Activated CD8-positive, alpha-beta memory T cell treated with anti-CD3 and anti-CD28 coated beads, Interleukin-2, amount 10 ng/mL, durations not matched to agents 7 days and 5 days (primary cell): ENCODE measurements at places on chromosomes 11 and 22. TPM values are rescaled to one million over a fixed set of nuclear protein-coding genes. Genes with fewer than 3 reads are reported as not detected.

The OR10V1 gene
- total RNA-seq: not detected

The SCUBE2 gene
- not detected for total RNA-seq

GRCh38 chr11:2104524-2105440, 34.4 kb downstream of the IGF2 start:
- no peak for DNase-seq

- DNase-seq: peak; percentile 93
Measured at GRCh38 chr11:44680982-44681597, 45.7 kb upstream of the TSPAN18 start.

The NXPE1 gene
- total RNA-seq: not detected

The CRKL gene
- total RNA-seq: 90.8 TPM

DNA sequence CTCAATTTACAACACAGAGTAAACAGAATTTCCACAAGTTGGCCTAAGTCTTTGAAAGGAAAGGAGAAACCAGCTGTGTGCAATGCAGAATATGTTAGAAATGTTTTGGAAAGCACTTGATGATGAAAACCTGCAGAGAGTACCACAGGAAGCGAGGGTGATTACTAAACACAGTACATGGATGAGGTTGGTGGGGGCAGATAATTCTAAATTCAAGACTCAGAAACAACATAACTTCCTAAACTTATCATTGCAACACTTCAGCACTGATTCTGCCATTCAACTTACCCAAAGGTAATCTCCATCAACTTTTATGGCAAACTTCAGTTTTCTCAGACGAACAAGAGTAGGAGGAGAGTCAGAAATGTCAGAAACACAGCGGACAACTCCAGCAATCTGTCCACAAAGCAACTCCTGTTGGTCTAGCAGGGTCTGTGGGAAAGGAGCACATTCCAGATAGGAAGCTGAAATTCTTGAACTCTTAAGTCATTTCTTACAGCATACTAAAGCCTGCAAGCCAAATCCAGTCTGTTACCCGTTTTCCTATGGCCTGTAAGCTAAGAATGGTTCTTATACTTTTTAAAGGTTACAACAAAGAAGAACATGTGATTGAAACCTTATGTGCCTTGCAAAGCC, 6.8 kb downstream of the HPS4 start:
- DNase-seq: peak; percentile 38

DNA sequence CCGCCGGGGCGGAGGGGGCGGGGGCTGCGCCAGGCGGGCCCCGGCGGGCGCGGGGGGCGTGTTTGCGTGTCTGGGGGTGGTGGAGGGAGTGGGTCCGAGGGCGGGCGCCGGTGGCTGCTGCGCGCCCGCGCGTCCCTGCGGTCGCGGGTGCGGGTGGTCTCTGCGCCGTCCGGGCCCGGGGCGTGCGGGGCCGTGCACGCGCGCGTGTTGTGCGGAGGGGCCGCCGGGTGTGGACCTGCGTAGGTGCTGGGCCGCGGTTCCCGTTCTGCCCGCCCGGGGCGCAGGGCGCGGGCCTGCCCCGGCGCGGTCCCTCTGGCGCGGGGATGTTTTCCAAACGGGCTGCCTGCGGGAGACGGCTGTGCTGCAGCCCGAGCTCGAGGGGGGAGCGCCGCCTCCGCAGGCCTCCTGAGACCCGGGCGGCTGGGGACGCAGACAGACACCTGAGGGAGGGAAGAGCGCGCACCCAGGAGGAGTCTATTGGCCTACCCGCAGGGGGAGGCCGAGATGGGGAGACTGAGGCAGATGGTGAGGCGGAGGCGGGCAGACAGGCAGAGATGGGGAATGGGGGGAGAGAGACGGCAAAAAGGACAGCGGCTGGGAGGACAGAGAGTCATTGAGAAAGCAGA, 442 bp downstream of the PELI3 start:
- DNase-seq: no peak

GRCh38 chr11:116930586-116930985, 93.2 kb upstream of the APOA1 start:
- no peak for DNase-seq

DNA sequence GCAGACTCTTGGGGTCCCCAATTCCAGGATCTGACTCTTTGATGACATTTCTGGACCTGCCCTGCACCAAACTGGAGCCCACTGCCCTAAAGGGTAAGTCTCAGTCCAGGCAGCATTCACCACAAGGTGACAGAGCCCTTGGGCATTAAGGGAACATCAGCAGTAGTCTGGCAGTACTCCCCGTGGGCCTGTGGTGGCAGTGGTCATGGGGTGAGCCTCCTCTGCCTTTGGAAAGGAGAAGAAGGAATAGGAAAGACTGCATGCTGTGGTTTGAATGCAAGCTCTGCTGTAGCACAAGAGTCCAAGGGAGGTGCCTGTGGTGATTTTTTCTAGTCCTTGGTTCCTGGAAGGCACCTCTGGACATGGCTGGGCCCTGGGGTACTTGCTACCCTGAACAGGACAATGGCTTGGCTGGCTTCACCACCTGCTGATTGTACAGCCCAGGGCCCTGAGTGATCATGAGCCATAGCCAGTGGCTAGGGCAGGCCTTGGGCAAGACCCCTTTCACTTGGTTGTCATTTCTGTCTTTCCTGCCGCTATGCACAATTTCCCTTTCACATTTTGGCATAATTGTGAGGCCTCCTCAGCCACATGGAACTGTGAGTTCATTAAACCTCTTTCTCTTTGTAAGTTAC, 160.7 kb upstream of the GRIA4 start:
- DNase-seq: no peak

- no peak for DNase-seq
Measured at GRCh38 chr22:50600538-50600937, at the start of gene MAPK8IP2. MAPK8IP2 (plus strand) TSS chr22:50600793; CDS start chr22:50600819, 26 bp downstream.

GRCh38 chr11:123478352-123478987, 48.4 kb downstream of the GRAMD1B start:
- peak; percentile 47 for DNase-seq

The POU2F3 gene
- not detected for total RNA-seq

The DUSP8 gene
- 1.1 TPM for total RNA-seq

DNA sequence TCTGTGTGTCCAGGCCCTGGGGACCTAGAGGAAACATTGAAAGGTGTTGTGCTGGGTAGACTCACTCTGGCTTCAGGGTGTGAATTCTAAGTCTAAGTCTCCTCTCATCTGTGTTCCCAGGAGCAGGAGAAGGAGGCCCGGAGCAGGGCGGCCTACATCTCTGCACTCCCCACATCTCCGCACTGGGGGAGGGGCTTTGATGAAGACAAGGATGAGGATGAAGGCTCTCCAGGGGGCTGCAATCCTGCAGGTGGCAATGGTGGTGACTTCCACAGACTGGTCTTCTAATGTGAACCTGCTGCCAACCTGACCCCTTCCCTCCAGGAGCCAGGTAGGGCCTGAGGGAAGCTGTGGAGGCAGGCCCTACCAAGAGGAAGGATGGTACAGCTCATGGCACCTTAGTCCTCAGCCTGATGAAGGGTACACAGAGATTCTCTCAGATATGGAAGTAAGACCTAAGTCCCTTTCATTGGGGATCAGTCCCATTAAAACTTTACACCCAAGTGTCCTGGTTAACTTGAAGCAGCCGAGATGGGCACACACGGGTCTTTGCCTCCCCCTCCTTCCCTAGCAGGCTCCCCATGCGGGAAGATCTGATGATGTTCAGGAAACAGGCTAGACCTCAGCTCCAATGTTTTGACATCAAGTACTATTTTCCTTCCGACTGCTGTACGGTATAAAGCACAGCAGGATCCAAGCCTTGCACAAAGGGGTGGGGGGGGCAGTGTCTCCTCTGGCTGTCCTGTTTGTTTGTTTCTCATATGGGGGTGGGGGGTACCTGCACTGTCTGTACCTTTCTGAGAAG, 25.0 kb downstream of the USP35 start:
- no peak for DNase-seq

- DNase-seq: no peak
Measured at GRCh38 chr11:95849087-95849825, 59.0 kb downstream of the CEP57 start.

DNA sequence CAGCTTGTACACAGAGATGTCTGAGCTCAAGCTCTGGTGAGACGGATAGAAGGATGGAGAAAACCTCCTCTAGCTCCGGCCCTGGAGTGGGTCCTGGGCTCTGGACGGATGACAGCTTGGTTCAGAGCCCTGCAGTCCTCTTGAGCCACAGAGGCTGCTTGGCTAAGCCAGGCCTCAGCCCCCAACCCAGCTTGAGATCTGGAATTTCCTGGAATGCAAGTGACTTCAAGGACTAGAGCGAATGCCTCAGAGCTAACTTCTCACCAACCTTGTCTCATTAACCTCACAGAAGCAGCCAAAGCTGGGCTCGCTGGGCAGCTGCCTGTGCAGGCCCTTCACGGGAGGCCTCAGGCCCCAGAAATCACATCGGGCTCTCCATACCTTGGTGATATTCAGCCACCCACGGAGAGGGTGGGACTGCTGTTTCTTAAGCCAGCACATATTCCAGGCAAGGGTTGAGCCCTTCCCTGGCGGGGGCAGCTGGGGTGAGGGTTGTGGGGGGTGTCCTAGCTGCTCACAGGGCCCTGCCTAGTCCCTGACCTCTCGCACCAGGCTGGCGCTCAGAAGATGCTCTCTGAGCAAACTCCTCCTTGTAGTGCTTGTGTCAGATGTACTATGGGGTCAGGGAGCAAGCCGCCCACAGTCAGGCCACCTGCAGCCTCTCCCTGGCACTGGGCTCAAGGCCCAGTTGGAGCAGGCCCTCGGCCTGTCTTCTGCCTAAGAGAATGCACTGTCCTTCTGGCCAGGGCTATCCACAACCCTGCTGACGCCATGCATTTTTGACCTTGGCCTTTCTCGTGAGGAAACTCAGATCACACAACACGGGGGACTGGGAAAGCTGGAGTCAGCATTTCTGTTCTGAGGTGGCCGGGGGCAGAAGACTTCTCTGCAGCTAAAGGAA, 73.6 kb upstream of the TTLL12 start:
- no peak for DNase-seq

The SAC3D1 gene
- total RNA-seq: 24.3 TPM

GRCh38 chr22:48980918-48981317, 846.8 kb downstream of the BRD1 start:
- DNase-seq: no peak

GRCh38 chr11:117387992-117388755, 60.5 kb downstream of the CEP164 start:
- DNase-seq: no peak

The PRR5L gene
- 6.6 TPM for total RNA-seq

DNA sequence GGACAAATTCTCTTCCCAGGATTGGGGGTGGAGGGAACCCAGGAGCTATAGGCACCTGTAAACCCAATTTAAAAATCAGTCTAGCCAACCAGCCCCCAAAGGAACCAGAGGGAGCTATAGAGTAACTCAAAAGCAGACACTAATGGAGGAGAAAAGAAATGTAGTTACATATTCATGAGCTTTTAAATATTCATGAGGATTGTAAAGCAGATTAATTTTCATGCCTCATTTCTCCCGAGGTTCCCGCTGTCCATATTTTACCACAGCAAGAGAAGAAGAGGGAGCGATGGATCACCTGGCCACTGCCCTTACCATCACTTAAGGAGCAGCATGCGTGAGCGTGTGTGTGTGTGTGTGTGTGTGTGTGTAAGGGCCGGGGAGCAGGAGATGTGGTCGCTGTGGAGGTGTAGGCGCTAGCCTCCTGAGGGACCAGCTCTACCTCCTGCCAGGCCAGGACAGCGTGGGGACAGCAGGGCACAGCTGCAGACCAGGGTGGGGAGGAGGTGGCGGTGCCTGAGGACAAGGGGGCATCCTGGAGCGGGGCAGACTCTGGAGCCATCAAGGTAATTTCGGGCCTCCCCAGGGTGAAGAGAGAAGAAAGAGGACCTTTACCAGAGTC, 100.7 kb upstream of the THY1 start:
- no peak for DNase-seq

DNA sequence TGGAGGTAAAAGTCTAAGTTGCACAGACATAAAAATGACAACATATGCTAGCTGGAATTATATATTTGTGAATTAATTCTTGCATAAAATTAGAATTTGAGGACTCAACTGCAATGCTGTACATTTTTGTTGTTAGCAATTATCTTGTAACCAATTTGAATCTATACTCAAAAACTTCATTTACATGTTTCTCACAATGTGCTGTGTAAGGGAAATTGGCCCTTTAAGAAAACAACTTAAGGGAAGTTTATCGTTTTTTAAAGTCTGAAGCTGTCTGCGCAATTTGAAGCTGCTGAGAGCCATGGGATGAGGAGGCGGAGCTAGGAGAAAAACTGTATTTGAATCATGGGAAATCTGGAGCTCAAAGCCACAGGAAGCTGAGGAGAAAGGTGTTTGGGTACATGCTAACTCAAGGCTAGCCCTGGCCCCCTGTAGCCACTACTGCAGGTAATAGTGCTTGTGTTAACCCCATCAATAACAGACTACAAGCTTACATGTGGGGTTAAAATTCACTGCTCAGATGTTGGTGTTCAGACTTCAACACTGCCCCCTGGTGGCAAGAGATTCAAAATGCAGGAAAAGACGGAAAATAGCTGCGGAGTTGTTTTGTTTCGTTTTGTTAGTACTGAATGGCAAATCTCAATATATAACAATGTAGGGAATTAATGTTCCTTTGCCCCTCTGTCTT, 126.1 kb downstream of the BRD1 start:
- DNase-seq: no peak

- no peak for DNase-seq
Measured at GRCh38 chr22:36327922-36328551, 59.7 kb downstream of the MYH9 start.

The GLB1L3 gene
- 4.1 TPM for total RNA-seq

The FGF4 gene
- not detected for total RNA-seq

GRCh38 chr11:66462010-66462409, 4.7 kb upstream of the PELI3 start:
- DNase-seq: no peak

The LRRC10B gene
- 0.09 TPM for total RNA-seq

- DNase-seq: no peak
Measured at GRCh38 chr11:120941000-120941399, 82.9 kb upstream of the TBCEL start.

DNA sequence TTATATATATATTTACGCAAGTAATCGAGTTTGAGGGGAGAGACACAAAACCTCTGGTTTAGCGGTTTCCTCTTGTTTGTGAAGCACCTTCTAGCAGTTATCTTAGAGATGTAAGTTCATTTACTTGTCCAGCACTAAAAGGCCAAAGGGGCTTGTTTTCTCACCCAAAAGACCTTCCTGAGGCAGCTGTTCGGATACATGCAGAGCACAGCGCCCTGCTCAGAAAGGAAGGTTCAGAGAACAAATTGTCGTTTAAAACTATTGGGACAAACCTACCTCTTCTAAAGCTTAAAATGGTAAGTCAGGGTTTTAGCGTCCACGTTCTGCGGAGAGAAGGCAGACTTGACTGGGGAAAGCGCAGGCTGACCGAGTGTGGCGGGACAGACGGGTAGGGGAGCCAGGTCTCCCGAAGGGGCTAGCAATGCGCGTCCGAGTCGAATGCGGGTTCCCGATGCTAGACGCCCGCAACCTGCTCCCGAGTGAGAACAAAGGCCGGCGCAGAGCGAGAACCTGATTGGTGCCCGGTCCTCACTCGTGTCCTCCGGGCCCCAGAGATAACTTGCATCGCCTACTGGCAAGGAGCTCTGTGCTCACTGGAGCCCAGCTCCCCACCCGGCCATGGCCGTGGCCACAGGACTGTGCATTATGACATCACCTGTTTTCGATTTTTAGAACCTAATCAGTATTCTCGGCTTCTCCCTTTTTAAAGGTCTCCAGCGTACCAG, 1.0 kb upstream of the SESN3 start:
- DNase-seq: peak; percentile 78
